Astrocyte of the spinal cord (primary cell): ENCODE measurements at places on chromosomes 5 and 9.

DNA sequence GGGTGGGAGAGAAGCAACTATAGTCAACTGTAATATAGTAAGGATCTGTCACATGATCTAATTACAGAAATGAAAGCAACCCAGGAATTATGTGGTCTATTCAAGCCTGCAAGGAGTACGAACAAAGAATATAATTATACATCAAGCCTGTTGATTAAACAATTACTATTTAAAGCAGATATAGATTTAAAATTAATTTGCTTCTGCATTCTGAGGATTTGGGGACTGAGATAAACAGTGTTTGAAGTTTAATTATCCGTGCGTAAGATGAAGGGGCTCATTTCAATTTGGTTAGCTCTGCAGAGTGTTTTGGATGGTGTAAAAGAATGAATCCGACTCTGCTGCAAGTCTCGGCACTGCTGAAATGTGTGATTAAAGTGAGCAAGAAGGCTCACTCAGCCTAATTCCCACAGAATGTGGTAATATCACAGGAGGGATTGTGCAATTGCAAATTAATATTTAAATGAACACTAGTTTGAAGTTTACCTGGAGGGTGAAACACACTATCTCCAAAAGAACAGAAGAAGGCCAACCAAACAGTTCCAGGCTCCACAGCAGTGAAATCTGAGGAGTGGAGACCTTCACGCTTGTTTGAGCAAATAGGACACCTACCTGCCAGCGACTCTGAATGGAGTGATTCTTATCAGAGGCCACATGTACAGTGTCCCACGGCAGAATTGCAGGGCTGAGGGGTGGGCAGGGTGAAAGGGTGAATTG lies 420.6 kb upstream of the SLC30A5 start:
- no peak for DNase-seq

GRCh38 chr9:133838859-133839507 lies 100.8 kb upstream of the SARDH start:
- DNase-seq: no peak

DNA sequence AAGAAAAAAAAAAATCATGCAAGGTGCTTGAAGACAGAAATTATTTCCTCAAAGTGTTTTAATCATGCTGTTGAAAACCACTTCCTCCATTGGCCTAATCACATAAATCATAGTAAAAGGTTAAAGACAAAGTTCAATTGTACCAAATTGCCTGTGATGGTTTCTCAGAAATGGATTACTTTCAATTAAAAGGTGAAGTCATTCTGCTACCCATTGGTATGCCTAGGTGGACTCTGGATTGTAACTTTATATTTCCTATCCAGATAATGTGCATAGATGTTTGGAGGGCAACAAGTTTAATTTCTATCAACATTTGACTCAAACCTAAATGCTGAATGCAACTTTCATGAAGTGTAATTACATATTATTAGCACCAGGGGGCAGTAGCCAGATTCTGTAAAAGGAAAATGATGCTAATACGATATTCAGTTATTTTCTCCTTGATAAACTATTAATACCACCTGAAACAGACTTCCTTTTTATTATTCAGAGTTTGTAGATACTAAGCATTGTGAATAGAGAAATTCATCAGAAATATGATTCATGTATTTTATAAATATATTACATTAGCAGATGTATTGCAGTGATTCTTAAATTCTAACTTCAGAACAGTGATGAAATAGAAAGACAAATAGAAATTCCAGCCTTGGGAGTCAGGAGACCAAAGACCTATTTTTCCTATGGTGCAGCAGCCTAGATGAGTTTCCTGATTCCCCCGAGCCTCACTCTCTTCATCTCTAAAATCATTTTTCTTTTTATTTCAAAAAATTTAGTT lies 148.2 kb downstream of the CAAP1 start:
- DNase-seq: peak; percentile 45

- DNase-seq: no peak
Observed at GRCh38 chr5:78549043-78549442, 99.5 kb downstream of the LHFPL2 start.

GRCh38 chr5:82991678-82992323 lies 85.4 kb downstream of the TMEM167A start:
- DNase-seq: peak; percentile 35

- no peak for DNase-seq
Observed at GRCh38 chr9:122207096-122207495, 21.7 kb downstream of the LHX6 start.

DNA sequence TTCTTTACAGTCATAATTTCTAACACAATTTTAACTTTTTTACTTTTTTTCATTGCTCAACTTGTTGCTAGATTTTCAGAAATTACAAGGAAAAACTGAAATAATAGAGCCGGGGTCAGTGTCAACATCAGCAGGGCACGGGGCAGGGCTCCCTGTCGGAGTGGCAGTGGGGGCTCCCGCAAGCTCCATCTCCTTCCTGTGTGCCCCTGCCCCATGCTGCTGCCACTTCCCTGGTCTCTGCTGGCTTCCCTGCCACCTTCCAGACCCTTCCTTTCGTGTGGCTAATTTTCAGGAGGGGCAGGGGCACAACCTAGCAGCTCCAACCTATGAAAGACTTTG lies 1.0 kb upstream of the EXOC3 start:
- no peak for DNase-seq

- DNase-seq: peak; percentile 14
Observed at GRCh38 chr9:73916016-73916673, 581.0 kb upstream of the RORB start.

DNA sequence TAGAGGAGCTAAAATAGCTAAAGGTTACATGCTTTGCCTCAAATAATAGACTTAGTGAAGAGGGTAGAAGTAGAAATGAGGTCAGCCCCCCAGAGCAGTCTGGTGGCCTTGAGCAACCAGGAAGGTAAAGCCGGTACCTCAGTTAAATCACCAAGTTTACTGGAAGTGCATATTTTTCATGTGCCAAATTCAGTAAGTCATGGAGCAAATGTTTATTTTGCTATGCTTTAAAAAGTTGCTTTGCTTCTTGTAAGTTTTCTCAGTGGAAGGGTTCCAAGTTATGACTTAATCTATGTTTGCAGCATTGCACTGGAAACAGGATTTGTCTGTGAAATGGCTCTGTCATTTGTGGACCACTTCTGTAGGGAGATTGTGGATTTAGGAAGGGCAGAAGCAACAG lies 256.7 kb downstream of the ARRDC3 start:
- peak; percentile 90 for DNase-seq

GRCh38 chr5:111836426-111836825 lies 79.4 kb upstream of the NREP start:
- DNase-seq: no peak

- peak; percentile 16 for DNase-seq
Observed at GRCh38 chr5:60700416-60700757, 421 bp upstream of the DEPDC1B start.

DNA sequence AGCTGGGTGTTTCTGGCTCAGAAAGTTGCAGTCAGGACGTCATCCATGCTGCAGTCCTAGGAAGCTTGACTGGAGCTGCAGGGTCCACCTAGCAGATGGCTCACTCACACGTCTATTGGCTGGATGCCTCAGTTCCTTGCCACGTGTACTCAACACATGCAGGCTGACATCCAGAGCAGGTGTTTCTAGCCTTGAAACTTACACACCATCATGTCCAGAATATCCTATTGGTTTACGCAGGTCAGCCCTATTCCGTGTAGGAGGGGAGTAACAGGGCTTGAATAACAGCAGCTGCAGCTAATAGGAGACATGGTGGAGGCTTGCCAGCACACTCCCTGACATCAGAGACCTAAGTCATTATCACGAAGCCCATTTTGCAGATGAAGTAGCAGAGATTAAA lies 473.5 kb downstream of the ACTL7B start:
- no peak for DNase-seq
